Frontal cortex (tissue), 4 donors: ENCODE measurements at places on chromosomes 5 and 9.

- DNase-seq = no peak
These were observed 35.1 kb downstream of the GAS1 start for GRCh38 chr9:86912210-86912609.

DNA sequence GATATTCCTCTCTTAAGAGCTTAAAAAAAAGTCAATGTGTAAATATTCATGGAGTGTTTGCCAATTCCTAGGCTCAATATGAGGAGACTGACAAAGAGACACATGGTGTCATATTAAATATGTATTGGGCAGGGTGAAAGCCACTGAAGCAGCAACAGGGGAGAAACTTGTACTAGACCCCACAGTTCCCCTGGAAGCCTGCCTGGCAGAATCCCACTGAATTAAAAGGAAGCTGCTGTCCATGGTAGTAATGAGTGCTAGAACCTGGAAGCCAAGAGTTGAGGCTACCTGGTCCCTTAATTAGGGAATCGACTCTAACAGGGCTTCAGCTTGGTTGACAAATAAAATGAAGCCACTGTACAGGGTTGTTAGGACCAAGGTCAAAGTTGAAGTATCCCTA lies 129.4 kb upstream of the GPR151 start:
- DNase-seq = no peak

GRCh38 chr5:153459051-153459743 lies 31.3 kb upstream of the GRIA1 start:
- DNase-seq = no peak

DNA sequence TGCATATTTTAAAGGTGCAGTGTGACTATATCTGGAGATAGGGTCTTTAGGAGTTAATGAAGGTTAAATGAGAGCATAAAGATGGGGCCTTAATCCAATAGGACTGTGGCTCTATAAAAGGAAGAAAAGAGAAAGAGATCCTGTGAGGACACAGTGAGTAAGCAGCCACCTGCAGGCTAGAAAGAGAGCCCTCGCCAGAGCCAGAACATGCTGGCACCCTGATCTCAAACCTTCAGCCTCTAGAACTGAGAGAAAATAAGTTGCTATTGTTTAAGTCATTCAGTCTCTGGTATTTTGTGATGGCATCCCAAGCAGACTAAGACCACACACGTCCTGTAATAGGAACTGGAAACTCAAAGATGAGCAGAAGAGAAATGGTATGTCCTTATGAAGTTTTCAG lies 41.0 kb downstream of the RNF180 start:
- no peak for DNase-seq

GRCh38 chr9:37248651-37249163 lies 128.3 kb downstream of the ZCCHC7 start:
- no peak for DNase-seq

GRCh38 chr5:156918311-156918845 lies 44.6 kb downstream of the TIMD4 start:
- DNase-seq = no peak

- no peak for DNase-seq
These were observed 32.6 kb downstream of the FNBP1 start for GRCh38 chr9:130010151-130010988.

GRCh38 chr9:127814619-127815511 lies 12.2 kb downstream of the FPGS start:
- no peak for DNase-seq

DNA sequence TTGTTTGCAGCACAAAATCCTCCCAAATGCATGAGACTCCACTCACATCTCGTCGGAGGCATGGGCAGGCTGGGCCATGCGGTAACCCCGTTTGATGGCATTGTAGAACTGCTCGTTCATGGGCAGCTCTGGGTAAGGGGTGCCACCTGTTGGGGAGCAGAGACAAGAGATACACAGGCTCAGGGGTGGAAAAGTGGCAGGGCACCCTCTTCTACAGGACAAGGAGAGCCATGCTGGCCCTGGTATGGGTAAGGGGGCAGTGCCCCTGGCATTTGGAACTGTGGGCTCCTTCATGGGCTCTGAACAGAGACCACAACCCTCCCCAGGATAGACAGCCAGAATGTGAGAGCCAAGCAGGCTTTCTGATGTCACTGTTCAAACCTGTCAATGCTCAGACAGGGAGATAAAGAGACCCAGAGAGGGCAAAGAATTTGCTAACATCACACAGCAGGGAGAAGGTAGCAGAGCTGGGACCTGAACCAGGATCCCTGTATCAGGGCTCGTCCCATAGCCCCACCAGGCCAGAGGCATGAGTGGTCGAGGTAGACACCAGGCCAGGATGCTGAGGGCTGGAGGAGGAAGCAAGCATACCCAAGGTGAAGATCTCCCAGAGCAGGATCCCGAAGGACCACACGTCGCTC lies 33.2 kb upstream of the CSF1R start:
- no peak for DNase-seq

DNA sequence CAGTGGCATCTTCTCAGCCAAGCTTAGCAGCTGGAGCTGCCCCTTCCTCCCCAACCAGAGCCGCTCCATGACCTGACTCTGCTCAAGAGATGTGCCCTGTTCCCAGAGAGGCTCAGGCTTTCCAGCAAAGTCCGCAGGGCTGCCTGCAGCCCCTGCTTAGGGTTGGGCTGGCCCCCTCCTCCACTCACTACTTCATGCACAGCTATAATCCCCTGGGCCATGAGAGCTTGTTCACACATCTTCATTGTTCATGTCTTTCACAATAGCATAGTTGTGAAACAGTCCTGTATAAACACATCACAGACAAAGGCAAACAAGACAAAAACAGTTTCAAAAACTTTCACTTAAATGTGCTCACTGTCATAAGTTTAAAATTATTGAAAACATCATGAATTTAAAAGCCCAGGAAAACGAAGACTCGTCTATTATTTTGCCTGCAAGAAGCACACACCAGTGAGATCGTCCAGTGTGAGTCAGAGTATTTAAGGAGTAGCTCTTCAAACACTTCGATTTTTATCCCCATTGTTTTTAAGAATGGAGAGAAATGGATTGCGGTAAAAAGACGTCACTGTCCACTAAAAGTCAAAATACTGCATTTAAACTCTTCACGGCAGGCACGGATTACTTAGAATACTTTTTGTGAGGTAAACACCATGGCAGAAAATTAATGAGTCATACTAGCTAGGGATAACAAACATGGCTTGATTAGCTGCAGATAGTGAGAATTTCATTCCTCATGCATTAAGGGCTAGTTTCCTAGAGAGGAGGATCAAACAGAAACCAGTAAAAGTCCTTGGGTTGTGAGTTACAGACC lies 40.7 kb upstream of the S1PR3 start:
- DNase-seq = no peak

- DNase-seq = no peak
These were observed 30.8 kb downstream of the KLHL3 start for GRCh38 chr5:137705106-137705505.

- no peak for DNase-seq
These were observed 795 bp downstream of the NDUFAF2 start for GRCh38 chr5:60945813-60946187.

- no peak for DNase-seq
These were observed 25.8 kb upstream of the PCA3 start for GRCh38 chr9:76738402-76738801.

GRCh38 chr5:173729079-173729765 lies 112.8 kb upstream of the BOD1 start:
- no peak for DNase-seq

DNA sequence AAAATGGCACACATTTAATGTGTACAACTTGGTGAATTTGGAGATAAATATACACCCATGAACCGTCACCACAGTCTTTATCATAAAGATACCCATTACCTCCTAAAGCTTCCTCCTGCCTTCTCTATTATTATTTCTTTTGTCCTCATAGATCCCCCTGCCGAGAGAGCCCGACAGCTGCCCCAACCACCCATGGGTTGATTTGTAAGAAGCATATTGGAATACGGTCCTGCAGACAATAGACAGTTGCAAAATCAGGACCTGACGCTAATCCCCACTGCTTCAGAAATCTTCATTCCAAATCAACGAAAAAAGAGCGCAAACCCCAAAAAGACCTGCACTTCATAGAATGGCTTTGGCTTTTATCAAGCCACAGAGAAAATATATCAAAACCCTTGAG lies 697.5 kb downstream of the SEMA5A start:
- DNase-seq = no peak

DNA sequence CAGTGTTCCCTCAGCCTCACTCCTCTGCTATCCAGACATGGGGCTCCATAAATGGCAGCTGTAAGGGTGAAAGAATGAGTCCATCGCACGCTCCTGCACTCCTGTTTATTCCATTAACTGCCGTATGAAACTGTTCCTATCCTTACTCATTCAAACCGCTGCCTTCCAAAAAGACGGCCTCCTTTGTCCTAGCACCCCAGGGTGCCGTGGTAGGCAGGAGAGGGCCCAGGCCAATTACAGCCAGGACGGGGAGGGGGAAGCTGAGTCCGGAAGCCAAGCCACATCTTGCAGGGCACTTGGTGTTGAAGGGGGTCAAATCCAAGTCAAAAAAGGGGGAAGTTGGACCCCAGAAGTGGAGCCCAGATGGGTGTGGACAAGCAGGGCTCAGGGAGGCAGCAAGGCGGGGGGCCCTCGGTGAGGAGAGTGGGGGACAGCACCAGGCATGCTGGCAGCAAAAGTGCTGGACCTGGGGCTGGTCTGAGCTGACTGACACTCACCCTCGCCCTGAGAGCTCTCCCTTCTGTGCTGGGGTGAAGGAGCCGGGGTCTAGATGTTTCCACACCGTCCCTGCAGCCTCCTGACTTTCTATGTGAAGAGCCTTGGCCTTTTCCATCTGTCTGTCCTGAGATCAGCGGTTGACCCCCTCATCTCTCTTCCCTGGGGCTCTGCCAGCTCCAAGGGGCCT lies 63.3 kb downstream of the COL23A1 start:
- no peak for DNase-seq

DNA sequence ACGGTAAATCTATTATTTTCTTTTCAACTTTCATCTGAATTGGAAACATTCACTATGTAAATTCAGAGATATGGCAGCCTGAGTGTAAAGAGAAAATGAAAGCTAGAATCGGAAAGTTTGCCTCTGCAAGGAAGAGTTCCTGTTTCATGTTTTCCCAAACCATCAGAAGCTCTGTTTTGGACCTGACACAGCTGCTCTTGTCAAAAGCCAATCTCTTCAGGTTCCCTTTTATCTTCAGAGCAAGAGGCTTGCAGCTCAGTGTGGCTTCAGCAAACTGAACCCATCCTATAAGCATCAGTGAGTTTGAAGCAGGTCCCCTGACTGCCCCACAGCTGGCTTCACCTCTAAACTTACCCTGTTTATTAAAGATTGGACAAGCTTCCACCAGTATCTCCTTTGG lies 1099.7 kb downstream of the DTWD2 start:
- no peak for DNase-seq

GRCh38 chr9:107874591-107875369 lies 385.2 kb upstream of the KLF4 start:
- DNase-seq = no peak

GRCh38 chr5:125890511-125890931 lies 532.7 kb upstream of the GRAMD2B start:
- DNase-seq = no peak

GRCh38 chr5:55856516-55857246 lies 5.5 kb downstream of the IL31RA start:
- DNase-seq = no peak

GRCh38 chr5:68548959-68549676 lies 333.6 kb downstream of the PIK3R1 start:
- no peak for DNase-seq

GRCh38 chr9:95409650-95410426 lies 92.3 kb upstream of the FANCC start:
- no peak for DNase-seq

GRCh38 chr5:102241809-102242421 lies 54.2 kb downstream of the SLCO4C1 start:
- no peak for DNase-seq
